GM19239 (cell line): ENCODE measurements at places on chromosomes 5 and 9.

- no peak for DNase-seq
Measured at GRCh38 chr5:130797303-130797702, 367.8 kb downstream of the HINT1 start.

GRCh38 chr9:74721696-74722660 lies 165.7 kb downstream of the TRPM6 start:
- DNase-seq: no peak

DNA sequence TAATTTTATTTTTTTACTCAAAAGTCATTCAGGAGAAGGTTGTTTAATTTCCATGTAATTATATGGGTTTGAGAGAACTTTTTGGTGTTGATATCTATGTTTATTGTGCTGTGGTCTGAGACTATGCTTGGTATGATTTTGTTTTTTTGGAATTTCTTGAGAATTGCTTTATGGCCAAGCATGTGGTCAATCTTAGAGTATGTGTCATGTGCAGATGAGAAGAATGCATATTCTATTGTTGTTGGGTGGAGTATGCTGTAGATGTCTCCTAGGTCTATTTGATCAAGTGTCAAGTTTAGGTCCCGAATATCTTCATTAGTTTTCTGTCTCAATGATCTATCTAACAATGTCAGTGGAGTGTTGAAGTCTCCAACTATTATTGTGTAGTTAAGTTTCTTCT lies 134.9 kb downstream of the HMHB1 start:
- DNase-seq: no peak

DNA sequence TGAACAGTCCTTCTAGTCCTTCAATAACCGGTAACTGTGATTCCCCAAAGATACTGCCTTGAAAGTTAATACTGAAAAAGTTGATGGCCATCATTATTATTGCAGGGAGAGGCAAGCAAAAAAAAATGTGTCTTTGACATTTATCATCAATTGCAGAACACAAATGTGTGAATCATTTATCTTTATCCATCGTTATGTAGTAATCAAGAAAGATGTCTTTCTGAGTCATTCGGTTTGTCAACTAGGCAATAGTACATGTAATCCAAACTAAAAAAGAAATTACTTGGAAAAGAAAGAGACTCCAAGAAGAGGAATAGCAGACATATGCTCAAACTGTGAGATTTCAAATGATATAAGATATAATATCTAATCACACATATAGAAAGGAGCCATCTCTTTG lies 473.0 kb downstream of the CETN3 start:
- no peak for DNase-seq

DNA sequence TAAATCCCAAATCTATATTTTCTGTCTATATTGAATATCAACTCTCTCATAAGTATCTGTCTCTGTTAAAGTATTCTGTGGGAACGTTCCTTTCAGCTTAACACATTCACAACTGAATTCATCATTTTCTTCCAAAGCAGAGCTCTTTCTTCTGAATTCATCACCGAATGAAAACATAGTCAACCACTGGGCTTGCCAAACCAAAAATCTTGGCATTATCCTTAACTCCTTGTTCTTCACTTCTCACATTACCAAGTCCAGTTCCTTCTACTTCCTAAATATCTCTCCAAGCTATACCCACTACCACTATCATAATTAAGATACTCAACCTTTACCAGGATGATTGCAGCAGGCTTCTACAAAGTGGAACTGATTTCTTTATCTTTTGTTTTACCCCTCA lies 559.8 kb downstream of the MAT2B start:
- no peak for DNase-seq

DNA sequence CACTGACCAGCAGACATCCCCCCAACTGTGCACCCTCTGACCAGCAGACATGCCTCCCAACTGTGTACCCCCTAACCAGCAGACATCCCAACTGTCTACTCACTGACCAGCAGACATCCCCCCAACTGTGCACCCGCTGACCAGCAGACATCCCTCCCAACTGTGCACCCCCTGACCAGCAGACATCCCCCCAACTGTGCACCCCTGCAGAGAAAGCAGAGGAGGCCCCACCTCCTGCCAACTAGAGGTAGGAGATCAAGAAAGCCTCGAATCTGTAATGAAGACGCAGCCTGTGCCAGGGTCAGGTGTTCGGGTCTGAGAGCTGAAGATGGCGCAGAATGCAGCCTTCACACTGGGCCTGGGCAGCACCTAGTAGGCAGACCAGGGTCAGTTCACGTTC lies 29.8 kb upstream of the NSMF start:
- no peak for DNase-seq

GRCh38 chr5:136811551-136811950 lies 446.2 kb upstream of the TRPC7 start:
- DNase-seq: no peak

DNA sequence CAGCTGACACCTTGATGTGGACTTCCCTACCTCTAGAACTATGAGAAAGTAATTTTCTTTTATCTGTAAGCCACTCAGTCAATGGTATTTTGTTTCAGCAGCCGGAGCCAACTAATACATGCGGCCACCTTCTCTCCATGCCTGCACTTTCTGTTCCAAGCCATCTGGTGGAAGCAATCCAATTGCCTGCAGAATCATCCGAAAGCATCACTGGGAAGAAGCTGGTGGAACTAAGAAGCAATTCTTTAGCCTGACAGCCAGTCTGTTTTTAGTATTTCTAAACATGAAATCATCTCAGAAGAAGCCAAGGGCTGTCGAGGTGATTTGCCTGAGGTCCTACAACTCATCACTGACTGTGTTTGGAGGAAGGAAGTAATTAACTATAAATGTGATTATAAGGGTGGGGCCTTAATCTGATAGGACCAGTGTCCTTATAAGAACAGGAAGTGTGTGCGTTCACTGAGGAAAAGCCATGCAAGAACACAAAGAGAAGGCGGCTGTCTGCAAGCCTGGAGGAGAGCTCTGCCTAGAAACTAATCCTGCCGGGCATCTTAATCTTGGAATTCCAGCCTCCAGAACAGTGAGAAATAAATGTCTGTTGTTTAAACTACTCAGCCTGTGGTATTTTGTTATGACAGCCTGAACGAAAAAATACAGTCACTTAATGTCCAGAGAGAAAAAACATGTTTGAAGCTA lies 49.1 kb downstream of the NXNL2 start:
- DNase-seq: no peak

GRCh38 chr5:51539232-51539631 lies 156.0 kb downstream of the ISL1 start:
- no peak for DNase-seq

DNA sequence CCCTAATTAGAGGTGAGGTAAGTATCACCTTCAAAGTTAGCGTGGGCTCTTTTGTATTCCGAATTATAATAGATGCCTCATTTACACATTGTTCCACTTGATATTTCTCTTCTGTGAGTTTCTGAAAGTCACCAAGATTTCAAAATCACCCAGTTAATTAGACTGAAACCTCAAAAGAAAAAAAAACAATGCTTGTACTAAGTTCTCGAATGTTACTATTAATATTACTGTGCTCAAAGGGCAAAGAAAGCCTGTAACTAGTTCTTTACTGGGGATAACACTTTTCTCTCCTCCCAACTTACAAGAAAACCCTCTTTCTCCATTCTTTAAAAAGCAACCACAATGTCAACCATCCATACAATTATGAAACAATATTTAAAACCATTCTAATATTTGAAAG lies 98.5 kb downstream of the STRBP start:
- DNase-seq: no peak

DNA sequence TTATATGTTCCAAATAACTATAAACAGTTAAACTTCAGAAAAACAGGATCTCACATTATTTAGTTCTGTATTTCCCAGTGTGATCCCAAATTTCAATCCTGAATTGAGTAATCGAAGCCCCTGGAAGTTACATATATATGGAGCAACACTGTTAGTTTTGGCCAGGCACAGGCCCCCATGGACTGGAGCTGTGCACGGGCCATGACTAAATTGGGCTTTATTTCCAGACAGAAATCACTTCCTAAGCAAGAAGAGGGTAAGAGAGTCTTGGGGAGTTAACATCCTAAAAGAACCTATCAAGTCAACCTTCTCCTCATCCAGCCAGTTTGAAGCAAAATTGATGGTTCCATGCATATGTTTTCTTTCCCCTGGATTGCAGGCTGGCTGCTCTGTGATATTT lies 393.0 kb downstream of the TMEM167A start:
- DNase-seq: no peak

DNA sequence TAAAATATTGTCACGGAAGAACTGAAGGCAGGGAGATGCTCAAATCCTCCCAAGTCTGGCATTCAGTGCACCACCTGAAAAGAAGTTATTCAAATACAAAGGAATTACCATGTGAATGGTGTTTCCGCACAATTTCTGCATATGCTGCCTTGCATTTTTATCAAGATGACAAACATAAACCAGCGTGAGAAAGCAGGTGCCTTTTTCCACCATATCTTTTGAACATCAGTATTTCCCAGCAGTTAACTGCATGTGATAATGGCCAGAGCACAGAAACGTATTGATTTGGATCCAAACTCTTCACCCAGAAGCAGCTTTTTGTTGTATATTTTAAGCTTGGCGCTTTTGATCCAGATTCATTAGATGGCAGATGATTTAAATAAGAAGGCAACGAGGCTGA lies 808.0 kb downstream of the TLE1 start:
- DNase-seq: no peak

DNA sequence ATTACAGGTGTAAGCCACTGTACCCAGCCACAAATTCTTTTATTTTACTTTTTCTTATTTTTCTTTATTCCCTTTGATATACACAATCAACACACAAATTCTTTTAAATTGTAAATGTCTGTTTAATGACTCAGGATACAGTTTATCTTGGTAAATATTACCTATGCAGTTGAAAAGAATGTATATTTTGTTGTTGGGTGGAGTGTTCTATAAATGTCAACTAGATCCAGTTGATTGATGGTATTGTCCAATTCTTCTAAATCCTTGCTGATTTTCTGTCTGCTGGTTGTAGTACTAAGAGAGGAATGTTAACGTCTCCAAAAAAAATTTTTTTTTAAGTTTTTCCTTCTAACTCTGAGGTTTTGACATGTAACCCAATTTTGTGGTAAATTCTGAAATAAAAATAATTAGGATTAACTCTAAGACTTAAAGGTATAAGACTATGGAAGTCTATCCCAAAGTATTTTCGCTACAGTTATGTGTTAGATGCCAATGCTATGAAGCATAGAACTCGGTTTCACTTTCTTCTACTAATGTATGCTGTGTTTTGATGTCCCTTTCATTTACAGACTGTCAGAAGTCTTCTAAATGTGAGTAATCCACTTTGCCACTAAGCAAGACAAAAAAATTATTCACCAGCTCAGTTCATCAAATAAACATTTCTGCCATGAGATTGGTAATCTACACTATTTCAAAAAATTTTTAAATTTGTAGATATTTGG lies 720.2 kb upstream of the C9orf72 start:
- no peak for DNase-seq

DNA sequence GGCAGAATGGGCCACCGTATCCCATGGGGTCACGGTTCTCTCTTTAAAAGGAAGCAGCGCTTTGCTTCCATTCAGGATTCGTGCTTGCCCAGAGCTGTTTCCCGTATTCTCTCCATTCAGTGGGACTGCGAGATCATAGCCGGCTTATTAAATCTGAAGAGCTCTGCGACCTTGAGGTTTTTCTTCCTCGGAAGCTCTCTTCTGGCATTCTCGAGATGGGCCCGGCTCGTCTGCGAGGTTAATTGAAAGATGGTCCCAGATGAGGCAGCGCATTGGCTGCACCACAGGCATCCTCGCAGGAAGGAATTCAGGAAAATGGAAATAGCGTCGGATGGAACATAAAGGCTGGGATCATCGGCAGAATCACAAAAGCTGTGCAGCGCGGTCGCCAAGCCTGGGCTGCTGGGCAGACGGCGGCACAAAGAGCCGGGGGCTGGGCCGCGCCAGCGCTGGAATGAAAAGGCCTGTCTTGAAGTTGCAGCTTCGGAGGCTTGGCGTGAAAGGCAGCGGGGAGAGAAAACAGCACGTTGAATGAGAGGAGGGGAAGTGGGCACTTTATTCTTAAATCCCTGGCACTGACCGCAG lies 236.2 kb downstream of the IRX2 start:
- no peak for DNase-seq

DNA sequence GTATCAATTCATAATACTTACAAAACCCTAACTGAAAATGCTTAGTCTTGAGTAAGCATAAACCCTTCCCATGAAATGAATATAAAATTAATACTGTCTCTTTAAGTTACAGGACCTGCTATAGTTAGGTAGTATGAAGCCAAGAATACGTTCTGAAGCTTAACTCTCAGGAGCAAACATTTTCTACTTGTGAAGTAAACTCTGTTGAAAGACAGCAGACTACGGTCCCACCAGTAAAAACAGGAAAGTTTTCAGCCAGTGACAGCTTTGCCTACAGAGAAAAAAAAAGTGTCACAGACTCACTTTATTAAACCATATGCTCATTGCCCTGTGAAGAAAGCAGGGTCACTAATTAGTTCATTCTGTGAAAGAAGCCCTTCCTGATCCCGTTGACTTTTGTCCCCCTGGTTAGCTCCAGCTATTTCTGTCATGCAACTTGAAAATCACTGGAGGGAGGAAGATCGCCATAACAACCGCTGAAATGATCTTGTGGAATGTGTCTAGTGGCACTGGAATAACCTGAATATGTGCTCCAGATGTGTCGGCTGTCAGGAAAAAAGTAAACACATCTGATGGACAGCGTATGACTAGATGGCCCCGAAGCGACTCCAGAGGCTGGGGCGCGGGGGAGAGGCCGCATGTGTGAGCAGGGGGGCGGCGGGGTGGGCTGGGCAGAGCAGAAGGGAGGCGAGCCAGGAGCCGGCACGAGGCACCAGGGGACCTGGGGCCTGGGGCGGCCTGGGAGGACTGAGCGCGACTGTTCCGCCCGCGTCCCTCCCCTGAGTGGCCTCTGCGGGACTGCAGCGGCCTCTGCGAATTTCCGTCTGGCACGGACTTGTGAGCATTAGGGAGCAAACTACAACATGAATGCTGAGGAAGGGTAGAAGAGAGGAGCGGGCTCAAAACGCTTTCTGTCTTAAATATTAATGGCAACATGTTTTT lies 41.9 kb downstream of the BNC2 start:
- DNase-seq: no peak

DNA sequence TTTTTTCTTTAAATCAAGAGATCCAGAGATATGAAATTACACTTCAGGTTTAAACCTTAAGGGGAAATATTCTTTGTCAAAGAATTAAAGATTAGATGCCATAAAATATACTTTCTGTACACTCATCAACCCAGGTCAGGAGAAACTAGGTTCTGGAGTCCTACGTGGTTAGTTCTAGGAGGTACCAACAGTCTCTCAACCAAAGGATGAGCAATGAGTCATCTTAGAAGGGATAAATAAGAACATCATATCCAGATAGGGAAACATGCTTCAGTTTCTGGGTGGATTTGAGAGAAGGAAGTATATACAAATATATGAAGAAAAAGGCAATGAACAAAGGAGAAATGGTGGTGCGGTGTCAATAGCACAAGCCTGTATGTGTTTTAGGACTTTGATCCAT lies 98.2 kb downstream of the CSNK1G3 start:
- DNase-seq: no peak

- DNase-seq: no peak
Measured at GRCh38 chr5:68924481-68925145, 169.2 kb upstream of the SLC30A5 start.
